ENCODE measurements at places on chromosomes 1 and 21.

GRCh38 chr21:41604583-41605041 lies 96.7 kb upstream of the TMPRSS2 start:
- H3K4me3 ChIP-seq: no peak overlapping the region
- no peaks in the 10 kb centered on the region for H3K36me3 ChIP-seq
- H3K4me1 ChIP-seq: peaks cover 6% of the 10 kb centered on the region
- ATAC-seq: no peak

DNA sequence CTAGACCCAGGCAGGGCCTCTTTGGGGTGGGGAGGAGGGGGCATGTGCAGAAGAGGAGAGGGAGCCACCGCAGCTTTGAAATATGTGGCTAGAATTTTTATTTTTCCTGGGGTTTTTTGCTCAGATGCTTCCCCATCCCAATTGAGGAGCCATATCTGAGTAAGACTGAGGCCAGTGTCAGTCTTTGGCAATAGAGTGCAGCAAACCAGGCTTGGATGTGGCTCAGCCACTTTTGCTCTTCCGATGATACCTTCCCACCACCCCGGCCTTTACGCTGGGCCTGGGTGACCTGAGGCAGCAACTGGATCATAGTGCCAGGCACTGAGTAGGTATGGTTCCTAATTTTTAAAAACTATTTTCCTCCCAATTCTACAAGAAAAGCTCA lies 36.9 kb downstream of the KIAA1614 start:
- H3K27ac ChIP-seq: no peak overlapping the region
- H3K4me1 ChIP-seq: peaks cover 10% of the 10 kb centered on the region
- peaks cover 51% of the 10 kb centered on the region for H3K36me3 ChIP-seq
- no peak overlapping the region for H3K4me3 ChIP-seq
- no peak for ATAC-seq

- no peak overlapping the region for H3K27ac ChIP-seq
- peaks cover 13% of the 10 kb centered on the region for H3K4me1 ChIP-seq
- ATAC-seq: no peak
Measured at GRCh38 chr1:81439046-81439823, 361.5 kb upstream of the ADGRL2 start.

DNA sequence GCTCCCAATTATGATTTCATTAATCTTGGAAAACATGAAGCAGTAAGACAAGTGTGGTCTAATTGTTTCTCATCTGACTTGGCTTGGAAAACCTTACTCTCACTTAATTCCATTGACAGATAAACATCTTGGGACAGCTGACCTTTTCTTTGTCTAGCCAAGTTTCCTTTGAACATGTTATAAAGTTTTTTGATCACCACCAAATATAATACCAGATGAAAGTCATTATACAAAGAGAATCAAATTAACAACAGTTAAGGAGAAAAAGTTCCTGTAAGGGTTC lies 50.2 kb downstream of the ALG14 start:
- no peak for ATAC-seq
- no peaks in the 10 kb centered on the region for H3K27me3 ChIP-seq
- no peak overlapping the region for H3K4me3 ChIP-seq
- no peak overlapping the region for H3K27ac ChIP-seq

- no peak overlapping the region for H3K27ac ChIP-seq
- no peaks in the 10 kb centered on the region for H3K36me3 ChIP-seq
- no peak for ATAC-seq
- no peaks in the 10 kb centered on the region for H3K4me1 ChIP-seq
- no peak overlapping the region for H3K4me3 ChIP-seq
- H3K27me3 ChIP-seq: peaks cover 10% of the 10 kb centered on the region
Measured at GRCh38 chr1:182191381-182192115, 130.0 kb upstream of the ZNF648 start.

DNA sequence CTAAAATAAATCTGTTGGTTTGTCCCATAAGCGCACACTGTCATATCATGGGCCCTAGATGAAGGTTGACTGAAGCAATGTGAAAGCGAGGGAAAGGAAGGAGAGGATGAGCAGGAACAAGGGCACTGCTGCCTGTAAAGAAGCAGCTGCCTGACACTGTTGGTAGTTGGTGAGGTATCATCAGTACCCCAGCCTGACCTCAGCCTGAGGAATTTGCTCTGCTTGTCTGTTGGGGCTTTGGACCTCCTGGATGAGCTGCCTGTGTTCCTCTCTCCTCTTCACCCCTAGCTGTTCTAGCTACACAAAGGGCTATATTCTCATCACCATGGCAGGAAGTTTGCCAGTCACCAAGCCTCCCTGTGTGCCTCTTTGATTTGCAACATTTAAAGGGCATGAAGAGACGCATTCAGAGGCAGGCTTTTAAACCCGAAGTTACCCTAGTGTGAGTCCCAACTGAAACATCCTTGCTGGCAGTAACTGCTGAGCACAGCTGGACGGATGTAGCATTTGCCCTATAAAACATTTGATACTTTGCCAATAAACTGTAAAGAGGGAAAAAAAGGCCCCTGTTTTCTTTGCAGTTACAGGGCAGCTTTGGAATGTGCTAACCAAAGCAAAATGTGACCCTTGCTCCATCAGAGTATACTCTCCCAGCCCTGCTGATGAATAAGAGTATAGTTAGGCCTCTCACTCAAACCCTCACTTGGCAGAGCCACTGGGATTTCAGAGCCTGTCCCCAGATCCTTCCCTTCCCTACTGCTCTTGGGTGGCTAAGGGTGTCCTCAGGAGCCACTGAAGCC lies 22.2 kb upstream of the SPATA6 start:
- no peaks in the 10 kb centered on the region for H3K36me3 ChIP-seq
- no peak overlapping the region for H3K4me3 ChIP-seq
- no peak overlapping the region for H3K27ac ChIP-seq
- no peak for ATAC-seq
- peaks cover 21% of the 10 kb centered on the region for H3K27me3 ChIP-seq
- H3K4me1 ChIP-seq: peaks cover 11% of the 10 kb centered on the region

- ATAC-seq: no peak
- H3K27me3 ChIP-seq: no peaks in the 10 kb centered on the region
- no peak overlapping the region for H3K4me3 ChIP-seq
- H3K27ac ChIP-seq: no peak overlapping the region
Measured at GRCh38 chr21:29430030-29430429, 131.3 kb downstream of the BACH1 start.

GRCh38 chr1:62962014-62962812 lies 178.3 kb downstream of the ATG4C start:
- no peak for ATAC-seq
- H3K27me3 ChIP-seq: peaks cover 34% of the 10 kb centered on the region
- H3K4me3 ChIP-seq: no peak overlapping the region
